ENCODE measurements at places on chromosomes 7 and 10.

DNA sequence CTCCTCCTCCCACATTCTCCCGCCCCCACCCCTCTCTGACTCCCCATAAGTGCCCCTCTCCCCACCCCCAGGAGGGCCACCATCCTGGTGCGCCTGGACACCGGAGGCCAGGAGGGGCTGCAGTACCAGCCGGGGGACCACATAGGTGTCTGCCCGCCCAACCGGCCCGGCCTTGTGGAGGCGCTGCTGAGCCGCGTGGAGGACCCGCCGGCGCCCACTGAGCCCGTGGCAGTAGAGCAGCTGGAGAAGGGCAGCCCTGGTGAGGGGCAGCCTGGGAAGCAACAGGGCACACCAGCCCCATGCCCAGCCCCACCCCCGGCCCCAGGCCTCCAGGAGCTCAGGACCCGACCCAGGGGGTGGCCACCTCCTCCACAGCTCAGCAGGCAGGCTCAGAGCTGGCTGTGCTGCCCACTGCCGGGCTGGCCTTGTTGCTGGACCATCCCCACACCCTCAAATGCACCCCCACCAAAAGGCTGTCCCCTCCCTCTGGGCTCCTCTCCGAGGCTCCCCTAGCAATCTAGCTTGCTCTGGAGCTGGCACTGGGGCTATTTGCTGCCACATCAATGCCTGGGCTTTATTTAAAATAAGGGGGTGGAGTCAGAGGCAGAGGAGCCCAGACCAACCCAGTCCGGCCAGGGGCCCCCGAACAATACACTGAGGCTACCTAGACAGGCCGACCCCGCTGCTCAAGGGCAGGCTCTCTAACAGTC lies 14.8 kb downstream of the ATG9B start:
- no peak for DNase-seq

GRCh38 chr7:131223151-131223550 lies 104.5 kb upstream of the MKLN1 start:
- DNase-seq: no peak

DNA sequence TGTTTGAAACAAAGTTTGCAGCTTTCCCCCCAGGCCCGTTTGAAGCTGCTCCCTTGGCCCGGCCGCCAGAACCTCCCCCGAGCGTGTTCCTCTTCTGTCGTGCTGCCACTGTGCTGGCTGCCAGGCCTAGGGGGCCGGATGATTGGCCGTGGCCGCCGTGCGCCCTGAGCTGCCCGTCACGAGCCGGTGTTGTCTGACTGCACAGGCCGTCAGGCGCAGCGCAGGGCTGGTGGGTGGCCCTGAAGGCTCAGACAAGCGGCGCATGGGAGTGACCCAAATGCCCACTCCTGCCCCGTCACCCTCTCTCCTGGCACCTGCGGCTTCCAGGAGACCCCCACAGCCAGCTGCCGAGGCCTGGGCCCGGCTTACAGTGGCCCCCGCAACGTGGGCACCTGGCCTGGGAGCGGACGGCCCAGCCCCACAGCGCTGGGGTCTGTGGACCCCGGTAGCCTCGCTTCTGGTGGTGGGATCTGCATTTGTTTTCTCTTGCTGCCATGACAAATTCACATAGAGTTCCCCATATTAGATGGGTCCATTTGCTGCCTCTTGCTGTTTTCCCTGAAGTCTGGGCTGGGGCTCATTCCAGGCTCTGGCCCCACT lies 13.1 kb downstream of the JAKMIP3 start:
- DNase-seq: no peak

DNA sequence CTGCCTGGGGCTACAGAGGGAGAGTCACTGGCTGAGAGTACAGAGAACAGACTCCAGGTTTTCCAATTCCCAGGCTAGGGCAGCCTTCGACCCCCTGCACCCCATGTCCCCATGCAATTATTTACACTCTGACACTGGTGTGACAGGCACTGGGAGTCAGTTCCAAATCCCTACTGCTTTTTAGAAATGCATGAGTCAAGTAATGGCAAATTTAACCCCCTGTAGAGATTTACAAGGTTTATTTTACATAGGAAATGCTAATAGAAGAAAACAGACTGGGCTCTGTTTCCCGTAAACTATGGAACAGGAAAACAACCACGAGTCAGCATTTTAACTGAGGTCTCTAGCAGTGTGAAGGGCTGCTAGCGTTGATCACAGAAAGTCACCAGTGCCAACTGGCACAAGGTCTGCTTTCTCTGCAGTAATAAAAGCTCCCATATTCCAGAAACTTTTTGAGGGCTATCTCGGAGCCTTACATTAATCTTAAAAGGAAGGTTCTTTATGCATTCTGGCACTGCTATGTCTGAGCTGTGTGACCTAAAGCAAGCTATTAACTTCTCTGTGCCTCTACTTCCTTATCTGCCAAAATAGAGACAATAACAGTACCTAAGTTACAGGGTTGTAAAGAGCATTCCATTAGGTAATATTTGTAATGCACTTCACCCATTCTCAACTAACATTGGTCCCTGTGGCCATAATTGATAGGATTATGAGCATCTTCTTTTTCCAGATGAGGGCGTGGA lies 28.2 kb downstream of the NOD1 start:
- DNase-seq: no peak

DNA sequence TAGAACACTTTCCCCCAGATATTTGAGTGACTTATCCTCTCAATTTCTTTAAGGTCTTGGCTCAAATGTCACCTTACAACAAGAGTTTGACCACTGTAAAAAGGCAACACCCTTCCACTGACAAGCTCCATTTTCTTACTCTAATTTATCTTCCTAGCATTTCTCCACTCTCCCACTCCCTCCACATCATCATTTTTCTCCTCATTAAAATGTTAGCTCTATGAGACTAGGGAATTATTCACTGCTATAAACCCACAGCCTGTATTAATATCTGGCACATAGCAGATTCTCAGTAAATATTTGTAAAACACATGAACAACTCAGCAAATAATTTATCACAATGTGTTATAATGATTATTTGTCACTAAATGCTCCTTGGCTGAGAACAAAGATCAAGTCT lies 161.0 kb downstream of the DOCK4 start:
- DNase-seq: no peak

GRCh38 chr10:68046642-68047041 lies 28.4 kb downstream of the HERC4 start:
- no peak for DNase-seq

- no peak for DNase-seq
These were observed 20.3 kb upstream of the HGF start for GRCh38 chr7:81790120-81790500.
